NCI-H524 (cell line): ENCODE measurements at places on chromosomes 3 and 15.
A peak's percentile ranks its signal among the peaks of the same experiment; 100 is the strongest.

DNA sequence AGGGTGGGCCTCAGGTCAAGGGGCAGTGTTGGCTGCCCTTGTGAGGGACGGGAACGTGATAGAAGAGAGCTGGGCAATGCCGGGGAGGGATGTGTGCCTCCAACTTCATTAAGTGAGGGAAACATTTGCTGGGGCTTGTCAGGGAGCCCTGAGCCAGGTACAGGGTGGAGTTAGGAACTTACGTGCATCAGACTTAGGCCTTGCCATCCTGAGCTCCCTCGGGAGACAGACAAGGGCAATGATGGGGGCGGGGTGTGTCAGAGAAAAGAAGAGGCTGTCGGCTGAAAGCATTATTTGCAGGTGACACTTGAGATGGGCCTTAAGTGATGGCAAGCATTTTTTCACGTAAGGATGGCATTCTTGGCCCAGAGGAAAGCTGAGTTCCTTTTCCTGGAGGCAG lies 1.6 kb downstream of the FAM131A start:
- DNase-seq = no peak

- DNase-seq = peak; percentile 6
These were observed 14.6 kb upstream of the IL17RD start for GRCh38 chr3:57179580-57180410.

DNA sequence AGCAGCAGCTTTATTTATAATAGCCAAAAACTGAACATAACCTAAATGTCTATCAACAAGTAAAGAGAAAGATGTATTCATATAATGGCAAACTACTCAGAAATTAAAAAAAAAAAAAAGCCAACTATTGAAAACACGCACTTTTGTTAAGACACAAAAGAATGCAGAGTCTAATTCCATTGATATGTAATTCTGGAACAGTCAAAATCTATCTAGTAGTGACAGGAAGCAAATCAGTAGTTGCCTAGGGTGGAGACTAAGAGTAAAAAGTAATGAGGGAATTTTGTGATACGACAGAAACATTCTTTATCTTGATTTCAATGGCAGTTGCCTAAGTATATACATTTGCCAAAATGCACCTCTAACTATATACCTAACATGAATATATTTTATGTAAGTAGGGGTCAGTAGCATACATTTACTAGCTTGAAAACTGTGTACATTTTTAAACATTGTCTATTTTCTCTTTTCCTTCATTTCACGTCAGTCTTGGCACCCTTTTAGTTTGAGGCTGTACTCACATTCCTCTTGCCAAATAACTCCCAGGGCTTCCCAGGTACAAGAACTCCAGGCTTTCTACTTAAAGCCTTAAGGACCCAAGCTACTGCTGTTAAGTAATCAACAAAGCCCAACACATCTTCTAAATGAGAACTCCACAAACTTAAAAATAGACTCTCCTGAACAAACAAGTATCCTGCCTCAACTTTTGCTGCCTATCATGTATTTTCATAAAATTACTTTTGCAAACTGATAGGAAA lies 54.7 kb downstream of the ADAM10 start:
- DNase-seq = no peak

- DNase-seq = no peak
These were observed 29.4 kb upstream of the UBL7 start for GRCh38 chr15:74490339-74490689.

DNA sequence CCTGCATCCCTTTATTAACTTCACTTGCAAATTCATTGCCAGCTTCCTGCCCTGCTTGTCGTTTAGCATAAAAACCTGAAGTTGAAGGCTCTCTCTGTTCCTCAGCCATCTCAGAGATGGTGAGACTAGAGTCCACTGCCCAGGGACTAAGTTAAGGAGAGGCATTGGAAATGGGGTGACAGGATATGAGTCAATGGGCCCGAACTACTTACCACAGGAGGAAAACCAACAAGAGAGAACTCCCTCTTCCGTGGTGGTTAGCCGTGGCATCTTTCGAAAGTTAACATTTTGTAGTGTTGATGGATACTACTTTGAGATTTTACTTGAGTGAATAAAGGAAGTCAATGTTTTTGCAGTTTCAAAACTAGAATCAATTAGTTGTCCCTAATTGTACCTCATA lies 65.3 kb downstream of the LRTM1 start:
- DNase-seq = no peak

DNA sequence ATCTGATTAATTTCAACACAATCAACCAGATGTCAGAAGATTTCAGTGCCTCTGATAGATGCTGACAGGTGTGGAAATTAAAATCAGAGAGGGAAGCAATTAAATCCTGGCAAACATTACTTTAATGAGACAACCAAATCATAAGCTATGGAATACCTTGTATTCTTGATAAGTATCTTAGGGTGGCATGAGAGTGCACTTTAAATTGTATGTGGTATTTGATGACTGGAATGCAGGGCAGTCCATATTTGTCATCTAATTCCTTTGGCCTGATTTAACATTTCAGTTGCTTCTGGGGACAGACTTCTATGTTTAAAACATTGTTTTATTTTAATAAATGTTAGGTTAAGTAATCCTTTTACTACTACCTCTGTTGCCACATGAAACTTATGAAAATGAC lies 184.1 kb downstream of the LPP start:
- peak; percentile 73 for DNase-seq

GRCh38 chr3:133213937-133214336 lies 175.7 kb downstream of the TMEM108 start:
- no peak for DNase-seq

DNA sequence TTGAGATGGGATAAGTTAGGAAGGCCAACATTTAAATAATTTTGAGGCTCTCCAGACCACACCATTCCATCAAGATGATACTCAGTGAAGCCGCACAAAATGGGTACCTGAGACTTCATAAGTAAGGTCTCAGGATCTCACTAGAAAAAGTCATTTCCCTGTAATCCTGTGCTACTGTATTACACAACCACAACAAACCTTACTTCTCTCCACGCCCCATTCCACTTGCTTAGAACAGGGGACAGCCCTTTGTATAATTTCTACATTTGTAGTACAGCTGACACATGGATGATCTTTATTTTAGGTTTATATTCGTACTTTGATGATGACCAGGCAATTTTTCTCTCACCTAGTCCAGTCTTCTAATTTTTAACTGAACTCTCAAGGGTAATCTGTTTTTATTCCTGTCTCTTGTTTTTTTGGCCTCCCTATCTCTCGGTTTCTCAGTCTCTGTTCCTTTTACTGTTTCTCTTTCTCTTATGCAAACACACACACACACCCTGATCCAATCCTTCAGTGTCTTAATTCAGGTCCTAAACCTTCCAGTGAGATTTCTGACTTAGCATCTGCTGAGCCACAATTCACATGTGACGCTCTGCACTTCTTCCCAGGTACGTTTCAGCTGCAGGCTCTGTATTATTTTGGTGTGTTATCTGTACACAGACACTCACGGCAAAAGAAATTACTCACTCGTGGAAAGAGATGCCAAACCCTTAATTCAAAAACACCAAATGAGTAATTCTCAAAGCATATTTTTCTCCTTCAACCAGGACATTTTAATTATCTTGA lies 223.2 kb upstream of the THBS1 start:
- no peak for DNase-seq

GRCh38 chr3:53571264-53571663 lies 76.9 kb downstream of the CACNA1D start:
- DNase-seq = no peak

DNA sequence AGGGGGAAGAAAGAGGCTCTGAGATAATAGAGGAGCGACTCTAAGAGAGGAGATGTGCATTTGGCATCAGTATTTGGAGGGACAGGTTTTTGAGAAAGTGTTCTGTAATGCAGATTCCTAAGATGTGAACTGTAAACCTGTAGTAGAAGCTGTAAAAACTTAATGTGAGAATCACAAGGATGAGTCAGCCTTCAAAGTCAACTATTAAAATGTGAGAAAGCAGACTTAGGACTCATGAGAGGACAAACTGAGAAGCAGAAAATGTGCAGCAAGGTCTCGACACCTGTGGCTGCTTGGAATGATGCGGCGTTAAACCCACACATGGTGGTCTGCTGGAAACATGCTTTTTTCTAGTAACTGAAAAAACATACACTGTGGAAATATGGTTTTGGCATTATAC lies 36.0 kb downstream of the USP13 start:
- no peak for DNase-seq

GRCh38 chr3:168678730-168679129 lies 583.0 kb upstream of the GOLIM4 start:
- no peak for DNase-seq

GRCh38 chr3:49346797-49347251 lies 7.0 kb upstream of the USP4 start:
- DNase-seq = no peak

GRCh38 chr15:96324940-96325540 lies 5.5 kb upstream of the NR2F2 start:
- no peak for DNase-seq

DNA sequence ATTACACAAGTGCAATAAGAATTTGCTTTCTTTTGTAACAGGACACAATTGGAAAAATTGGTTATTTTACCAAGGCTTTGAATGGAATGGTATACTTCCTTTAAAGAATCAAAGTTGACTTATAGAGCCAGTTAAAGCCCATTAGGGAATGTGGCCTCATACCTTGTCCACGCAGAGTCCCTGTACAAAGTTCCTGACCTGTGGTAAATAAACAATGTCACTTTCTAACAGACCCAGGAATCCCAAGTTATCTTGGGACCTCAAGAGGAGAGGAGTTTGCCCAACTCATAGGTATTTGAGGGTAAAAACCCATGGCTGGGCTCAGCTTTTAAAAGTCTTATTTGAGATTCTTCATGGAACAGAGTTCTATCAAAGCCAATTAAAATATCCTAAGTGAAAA lies 12.0 kb upstream of the NUP210 start:
- DNase-seq = no peak

- no peak for DNase-seq
These were observed 5.1 kb downstream of the TEX264 start for GRCh38 chr3:51676102-51676640.

GRCh38 chr3:45907769-45908705 lies 21.7 kb downstream of the CCR9 start:
- DNase-seq = no peak

DNA sequence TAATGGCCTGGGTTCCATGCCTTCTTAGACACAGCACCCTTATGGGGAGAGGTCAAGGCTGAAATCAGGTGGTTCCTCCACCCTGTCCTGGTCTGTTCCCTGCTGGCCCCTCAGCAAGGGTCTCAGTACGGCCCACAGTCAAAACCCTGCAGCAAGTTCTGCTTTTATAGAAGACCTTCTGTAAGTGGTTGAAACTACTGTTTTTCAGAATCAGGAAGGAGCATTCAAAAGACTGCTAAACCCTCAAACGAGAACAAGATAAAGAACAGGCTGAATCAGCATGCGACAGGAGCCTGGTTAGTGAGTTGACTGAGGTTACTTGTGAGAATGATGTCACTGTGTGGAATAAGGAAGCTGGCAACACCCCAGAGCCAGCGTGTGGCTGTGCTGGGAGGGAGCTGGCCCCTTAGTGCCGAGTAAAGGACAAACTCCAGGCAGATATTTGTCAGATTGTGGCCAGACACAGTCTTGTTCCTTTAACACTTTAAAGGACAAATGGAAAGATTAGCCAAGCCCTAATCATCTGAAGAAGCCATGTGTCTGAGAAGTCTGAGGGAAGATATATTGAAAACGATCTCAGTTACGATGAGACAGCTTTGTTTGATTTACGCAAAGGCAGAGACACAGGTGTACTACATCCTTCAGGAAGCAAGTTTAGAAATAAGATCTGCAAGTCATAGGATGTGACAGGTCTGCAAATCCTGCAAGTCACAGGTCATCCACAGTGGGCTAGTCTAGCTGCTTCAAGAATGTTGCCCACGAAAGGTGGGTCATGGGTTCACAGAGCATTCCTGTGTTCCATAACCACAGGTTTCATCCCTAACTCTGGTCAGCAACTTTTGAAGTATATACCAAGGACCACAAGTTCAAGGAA lies 54.0 kb downstream of the B3GNT5 start:
- DNase-seq = no peak

GRCh38 chr3:169545606-169546005 lies 117.9 kb downstream of the MECOM start:
- no peak for DNase-seq
